Fibroblast of skin of back (primary cell): ENCODE measurements at places on chromosomes 2 and 18.

- DNase-seq, result no peak
Measured at GRCh38 chr2:20656561-20656960, 5.7 kb upstream of the HS1BP3 start.

GRCh38 chr2:134319596-134320254 is 65.9 kb downstream of the MGAT5 start:
- DNase-seq, result no peak

DNA sequence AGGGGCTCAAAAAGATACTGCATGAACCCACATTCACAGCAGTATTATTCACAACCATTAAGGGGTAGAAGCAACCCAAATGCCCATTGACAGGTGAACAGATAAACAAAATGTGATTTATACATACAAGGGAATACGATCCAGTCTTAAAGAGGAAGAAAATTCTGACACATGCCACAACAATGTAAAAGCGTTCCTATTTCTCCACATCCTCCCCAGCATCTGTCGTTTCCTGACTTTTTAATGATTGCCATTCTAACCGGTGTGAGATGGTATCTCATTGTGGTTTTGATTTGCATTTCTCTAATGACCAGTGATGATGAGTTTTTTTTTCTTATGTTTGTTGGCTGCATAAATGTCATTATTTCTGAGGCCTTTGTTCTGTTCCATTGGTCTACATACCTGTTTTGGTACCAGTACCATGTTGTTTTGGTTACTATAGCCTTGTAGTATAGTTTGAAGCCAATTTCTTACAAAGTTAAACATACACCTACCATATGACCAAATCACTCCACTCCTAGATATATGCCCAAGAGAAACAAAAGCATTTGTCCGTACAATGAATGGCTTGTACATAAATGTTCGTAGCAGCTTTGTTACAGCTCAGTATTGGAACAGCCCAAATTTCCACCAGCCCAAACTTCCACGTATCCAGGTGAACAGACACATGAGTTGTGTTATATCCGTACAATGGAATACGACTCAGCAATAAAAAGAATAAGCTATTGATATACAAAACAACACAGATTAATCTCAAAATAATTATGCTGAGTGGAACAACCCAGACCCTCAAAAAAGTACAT is 85.1 kb downstream of the TMEM131 start:
- no peak for DNase-seq

- no peak for DNase-seq
Measured at GRCh38 chr2:164054651-164055050, 318.8 kb upstream of the FIGN start.

GRCh38 chr2:174593574-174594203 is 3.9 kb downstream of the WIPF1 start:
- DNase-seq, result peak; percentile 75
